ENCODE measurements at places on chromosomes 3 and 15. TPM values are rescaled to one million over a fixed set of nuclear protein-coding genes. Genes with fewer than 3 reads are reported as not detected.

SLC35G2 gene
- polyA plus RNA-seq = 0.80 TPM

STARD5 gene
- polyA plus RNA-seq = 3.5 TPM

HYAL3 gene
- polyA plus RNA-seq = 4.1 TPM

TGM5 gene
- 7.3 TPM for polyA plus RNA-seq

LXN gene
- 21.8 TPM for polyA plus RNA-seq

TRH gene
- polyA plus RNA-seq = not detected

CP gene
- 0.09 TPM for polyA plus RNA-seq
